Trophoblast cell (in vitro differentiated cells and primary cell): ENCODE measurements at places on chromosomes 5 and 9.
A peak's percentile ranks its signal among the peaks of the same experiment; 100 is the strongest.

GRCh38 chr9:91127653-91128052 is 234.1 kb downstream of the AUH start:
- no peak for DNase-seq

- DNase-seq, result peak; percentile 82
These were observed 896 bp downstream of the RIGI start for GRCh38 chr9:32524892-32525708.

DNA sequence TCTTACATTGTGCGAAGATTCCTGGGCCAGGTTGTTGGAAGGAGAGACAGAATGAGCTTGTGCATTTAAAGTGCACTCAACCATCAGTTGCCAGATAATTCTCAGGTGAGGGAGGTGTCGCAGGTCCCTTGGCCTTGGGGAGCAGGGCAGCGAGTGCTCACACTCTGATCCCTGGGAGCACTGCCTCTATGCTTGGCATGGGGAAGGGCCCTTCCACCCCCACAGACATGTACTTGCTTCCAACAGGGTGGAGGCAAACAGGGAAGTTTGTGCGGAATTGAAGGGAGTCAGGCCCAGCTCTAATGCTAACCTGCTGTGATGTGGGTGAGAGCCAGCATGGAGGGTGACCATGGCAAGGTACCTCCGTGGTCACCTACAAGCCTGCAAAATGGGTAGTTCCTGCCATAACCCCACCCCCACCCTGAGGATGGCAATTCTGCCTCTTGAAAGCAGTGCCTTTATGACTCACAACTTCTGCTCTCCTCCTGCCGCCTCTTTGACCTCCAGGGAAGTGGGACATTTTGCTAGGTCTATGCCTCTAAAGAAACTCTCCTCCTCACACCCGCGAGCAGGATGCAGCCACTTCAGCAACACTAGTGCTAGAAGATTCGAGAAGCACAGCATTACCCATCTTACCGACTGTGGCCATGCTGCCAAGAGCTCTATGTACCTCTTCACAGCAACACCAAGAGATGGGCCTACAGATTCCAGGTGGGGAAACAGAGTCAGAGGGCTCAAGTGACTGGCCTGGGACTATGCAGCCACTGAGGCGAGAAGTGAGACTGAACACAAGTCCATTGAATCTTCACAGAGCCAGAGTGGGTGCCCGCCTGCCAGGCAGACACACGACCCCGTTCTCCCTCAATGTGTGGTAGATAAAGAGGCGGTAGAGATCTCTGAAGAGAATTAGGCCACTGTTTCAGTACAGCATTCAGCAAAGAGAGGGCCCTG is 22.1 kb upstream of the SLC25A51 start:
- DNase-seq, result no peak

DNA sequence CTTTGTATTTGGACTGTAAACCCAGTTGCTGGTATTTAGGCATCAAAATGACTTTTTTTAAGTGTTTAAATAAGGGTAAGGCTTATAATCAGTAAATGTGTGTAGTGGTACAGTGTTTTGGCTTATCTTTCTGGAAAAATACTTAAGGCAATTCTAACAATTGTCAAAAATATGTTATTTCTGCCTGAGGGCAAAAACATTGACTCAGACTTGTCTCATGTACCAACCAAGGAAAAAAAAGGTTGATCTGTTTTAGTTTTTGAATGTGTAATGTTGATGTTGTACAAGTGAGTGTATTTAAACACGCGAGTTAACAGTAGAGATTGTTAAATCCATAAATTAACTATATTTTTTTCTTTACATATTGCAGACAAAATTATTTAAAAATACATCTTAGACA is 277.8 kb upstream of the TYRP1 start:
- no peak for DNase-seq

- no peak for DNase-seq
These were observed 398.6 kb downstream of the PSAT1 start for GRCh38 chr9:78695519-78695918.
